CD4-positive, CD25-positive, alpha-beta regulatory T cell (primary cell): ENCODE measurements at places on chromosomes 2 and 18. TPM values are rescaled to one million over a fixed set of nuclear protein-coding genes. Genes with fewer than 3 reads are reported as not detected.

SOWAHC gene
- total RNA-seq = 4.8 TPM

OSBPL1A gene
- total RNA-seq = 2.7 TPM

DNA sequence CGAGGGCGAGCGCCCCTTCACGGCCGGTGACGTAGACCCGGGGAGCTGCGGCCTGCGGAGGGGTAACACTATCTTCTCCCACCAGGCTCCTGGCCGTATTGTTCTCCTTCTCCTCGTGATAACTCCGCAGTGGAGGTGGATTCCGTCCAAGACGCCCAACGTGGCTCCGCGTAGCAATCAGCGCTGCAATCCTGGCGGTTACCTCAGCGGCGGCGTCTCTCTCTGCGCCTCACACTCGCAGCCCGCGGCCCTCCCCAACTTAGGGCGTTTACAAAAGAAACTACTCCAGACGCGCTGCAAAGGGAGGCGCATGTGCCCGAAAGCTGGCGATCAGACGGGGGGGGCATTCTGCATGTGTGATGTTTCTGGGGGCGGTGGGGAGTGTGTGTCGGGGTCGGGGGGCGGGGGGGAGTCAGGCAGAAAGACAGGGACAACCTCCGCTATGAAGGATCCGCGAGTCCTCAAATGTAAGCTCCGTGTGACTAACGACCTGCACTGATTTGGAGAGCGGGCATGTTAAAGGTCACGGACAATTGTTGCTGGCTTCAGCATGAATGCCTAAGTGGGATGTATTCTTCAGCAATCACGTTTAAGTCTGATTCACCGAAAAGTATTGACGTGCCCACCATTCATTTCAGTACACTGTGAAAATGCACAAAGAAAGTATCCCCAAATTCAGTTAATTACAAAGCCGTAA lies 1.3 kb upstream of the ZNF516 start:
- H3K27ac ChIP-seq = no peak overlapping the region
- no peak overlapping the region for H3K4me3 ChIP-seq
- peak; percentile 20 for DNase-seq
- peaks cover 35% of the 10 kb centered on the region for H3K4me1 ChIP-seq
- H3K27me3 ChIP-seq = peaks cover 23% of the 10 kb centered on the region

DNA sequence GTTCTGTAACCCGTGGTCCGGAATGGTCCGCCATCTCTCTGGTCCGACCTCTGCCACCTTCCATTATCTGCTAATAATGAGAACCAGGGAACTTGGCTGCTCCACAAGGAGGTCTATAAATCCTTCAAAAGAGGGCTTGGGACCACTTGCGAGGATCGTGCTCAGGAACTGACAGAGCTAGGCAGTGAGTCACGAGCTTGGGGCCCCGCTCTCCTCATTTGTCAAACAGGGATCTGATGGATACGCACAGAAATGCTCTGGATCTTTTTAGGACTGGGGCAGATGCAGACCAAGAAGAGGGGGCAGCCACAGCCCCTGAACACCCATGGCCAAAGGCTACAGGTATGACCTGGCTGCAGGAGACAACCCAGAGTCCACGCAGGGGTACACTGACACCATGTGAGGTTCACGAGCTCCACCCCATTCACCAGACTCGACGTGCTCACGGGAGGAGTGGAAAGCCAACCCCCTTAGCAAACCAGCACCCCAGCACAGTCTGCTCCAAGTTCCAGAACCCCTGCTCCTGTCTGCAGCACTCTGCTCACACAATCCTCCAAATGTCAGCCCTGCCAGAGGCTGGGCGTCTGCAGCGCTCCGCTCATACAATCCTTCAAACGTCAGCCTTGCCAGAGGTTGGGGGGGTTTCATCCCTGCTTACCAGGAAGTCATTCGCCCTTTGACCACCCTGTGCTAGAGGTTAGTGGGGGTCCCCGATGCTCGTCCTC lies 45.8 kb downstream of the ANO7 start:
- peaks cover 91% of the 10 kb centered on the region for H3K36me3 ChIP-seq
- H3K4me1 ChIP-seq = no peaks in the 10 kb centered on the region
- H3K27ac ChIP-seq = no peak overlapping the region
- H3K4me3 ChIP-seq = no peak overlapping the region
- H3K27me3 ChIP-seq = no peaks in the 10 kb centered on the region
- no peak for DNase-seq

DNA sequence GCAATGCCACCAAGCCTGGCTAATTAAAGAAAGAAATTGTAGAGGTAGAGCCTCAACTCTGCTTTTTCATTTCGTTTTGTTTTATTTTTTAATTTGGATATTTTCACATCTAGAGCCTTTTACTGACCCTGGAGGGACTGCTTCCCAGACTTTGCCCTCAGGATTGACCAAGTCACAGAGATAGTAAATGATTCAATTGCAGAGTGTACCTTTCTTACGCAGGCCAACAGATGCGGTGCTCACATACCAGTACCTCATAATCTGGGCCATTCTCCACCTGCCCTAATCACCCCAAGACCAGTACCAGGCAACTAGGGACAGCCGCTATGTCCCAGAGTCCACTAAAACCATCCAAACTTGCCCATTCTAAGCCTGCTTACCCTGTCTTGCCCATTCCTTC lies 110.8 kb downstream of the DDX1 start:
- no peak overlapping the region for H3K4me3 ChIP-seq
- no peaks in the 10 kb centered on the region for H3K4me1 ChIP-seq
- no peaks in the 10 kb centered on the region for H3K27me3 ChIP-seq
- H3K27ac ChIP-seq = no peak overlapping the region
- no peaks in the 10 kb centered on the region for H3K36me3 ChIP-seq
- no peak for DNase-seq
